Activated T-helper 2 cell treated with anti-CD3 and anti-CD28 coated beads, Interferon-gamma antibody, Interleukin-2, Interleukin-4, amounts not matched to agents 10 μg/mL and 5 μg/mL and 100 μg/mL, durations not matched to agents 14 hours and 24 hours and 36 hours (primary cell): ENCODE measurements at places on chromosomes 11 and 22.

DNA sequence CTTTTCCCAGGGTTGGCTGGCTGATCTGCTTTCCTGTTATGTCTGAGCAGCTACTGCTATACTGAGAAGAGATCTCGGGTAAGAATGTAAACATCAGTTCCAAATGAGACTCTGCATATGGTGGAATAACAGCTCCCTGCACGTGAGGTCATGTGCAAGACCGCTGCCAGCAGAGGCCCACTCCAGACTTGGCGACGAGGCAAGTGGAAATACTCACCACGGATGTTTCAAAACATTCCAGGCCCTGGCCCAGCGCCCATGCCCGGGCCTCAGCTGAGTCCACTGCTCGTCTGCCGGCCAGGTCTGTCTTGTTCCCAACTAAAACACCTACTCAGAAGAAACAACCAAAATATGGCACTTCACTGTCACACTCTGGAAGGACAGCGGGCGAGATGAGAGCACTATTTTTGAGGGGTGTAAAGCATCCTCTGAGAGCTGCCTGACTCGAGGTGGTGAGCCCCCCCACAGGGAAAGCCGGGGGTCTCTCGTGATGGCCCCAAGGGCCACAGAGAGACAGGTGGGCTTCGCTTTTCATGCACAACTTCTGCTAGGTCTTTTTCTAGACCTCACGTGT is 13.1 kb downstream of the IFT27 start:
- H3K4me3 ChIP-seq, result no peak overlapping the region
- peaks cover 2% of the 10 kb centered on the region for H3K36me3 ChIP-seq
- no peak overlapping the region for H3K27ac ChIP-seq
- H3K4me1 ChIP-seq, result no peaks in the 10 kb centered on the region
- DNase-seq, result no peak

DNA sequence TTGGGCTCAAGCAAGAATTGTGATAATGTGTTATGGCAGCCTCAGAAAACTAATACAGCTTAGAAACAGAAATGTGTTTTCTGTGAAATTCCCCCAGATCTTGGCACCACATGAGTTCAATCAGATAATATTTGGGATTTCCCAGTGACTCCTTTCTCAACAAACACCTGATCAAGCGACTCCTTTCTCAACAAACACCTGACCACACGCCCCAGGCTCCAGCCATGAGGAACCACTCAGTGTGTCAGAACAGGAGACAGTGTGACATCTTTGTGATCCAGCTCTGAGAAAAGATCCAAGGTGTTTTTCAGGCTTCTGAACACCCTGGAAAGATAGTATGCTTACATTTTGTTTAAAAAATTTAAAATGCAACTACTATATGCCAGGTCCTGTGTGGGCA is 1.9 kb upstream of the UVRAG start:
- no peaks in the 10 kb centered on the region for H3K36me3 ChIP-seq
- peaks cover 2% of the 10 kb centered on the region for H3K27me3 ChIP-seq
- H3K4me1 ChIP-seq, result peaks cover 13% of the 10 kb centered on the region
- H3K4me3 ChIP-seq, result no peak overlapping the region
- DNase-seq, result no peak

GRCh38 chr11:84430661-84431060 is 1144.5 kb upstream of the CCDC90B start:
- no peak overlapping the region for H3K4me3 ChIP-seq
- no peak overlapping the region for H3K27ac ChIP-seq
- H3K27me3 ChIP-seq, result no peaks in the 10 kb centered on the region
- no peaks in the 10 kb centered on the region for H3K36me3 ChIP-seq
- no peak for DNase-seq

GRCh38 chr22:21029486-21030025 is 2.8 kb downstream of the SLC7A4 start:
- H3K4me1 ChIP-seq, result peaks cover 10% of the 10 kb centered on the region
- no peaks in the 10 kb centered on the region for H3K36me3 ChIP-seq
- no peak overlapping the region for H3K27ac ChIP-seq
- DNase-seq, result no peak
- no peak overlapping the region for H3K4me3 ChIP-seq

DNA sequence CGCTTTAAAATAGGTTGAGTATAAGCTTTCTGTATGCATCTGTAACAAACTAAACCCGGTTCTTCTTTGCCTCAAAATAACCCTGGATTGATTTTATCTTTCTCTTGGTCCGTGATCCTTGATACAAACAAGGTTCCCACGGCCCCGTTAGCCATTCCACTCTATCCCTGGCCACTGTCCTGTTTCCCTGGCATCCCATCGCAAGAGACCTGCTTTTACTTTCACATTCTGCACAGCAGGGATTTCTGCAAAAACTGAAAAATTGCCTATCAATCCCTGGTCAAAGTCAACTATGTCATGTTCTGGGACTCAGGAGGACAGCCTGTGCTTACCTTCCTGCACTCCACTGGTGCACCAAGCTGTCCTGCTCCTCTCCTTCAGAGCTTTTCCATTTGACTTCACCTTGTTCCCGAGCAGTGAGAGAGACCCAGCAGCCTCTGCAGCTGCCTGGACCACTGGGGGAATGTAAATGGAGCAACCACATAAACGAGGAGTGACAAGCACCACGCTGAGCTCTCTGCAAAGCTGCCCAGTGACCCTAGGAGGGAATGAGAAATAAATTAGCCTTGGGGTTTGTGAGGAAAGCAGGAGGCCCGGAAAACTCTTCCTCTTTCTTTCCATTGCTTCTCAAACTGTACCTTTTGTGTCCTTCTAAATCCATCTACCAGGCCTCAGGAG is 175.9 kb downstream of the NTM start:
- H3K4me1 ChIP-seq, result no peaks in the 10 kb centered on the region
- H3K36me3 ChIP-seq, result no peaks in the 10 kb centered on the region
- H3K27me3 ChIP-seq, result no peaks in the 10 kb centered on the region
- no peak overlapping the region for H3K4me3 ChIP-seq

DNA sequence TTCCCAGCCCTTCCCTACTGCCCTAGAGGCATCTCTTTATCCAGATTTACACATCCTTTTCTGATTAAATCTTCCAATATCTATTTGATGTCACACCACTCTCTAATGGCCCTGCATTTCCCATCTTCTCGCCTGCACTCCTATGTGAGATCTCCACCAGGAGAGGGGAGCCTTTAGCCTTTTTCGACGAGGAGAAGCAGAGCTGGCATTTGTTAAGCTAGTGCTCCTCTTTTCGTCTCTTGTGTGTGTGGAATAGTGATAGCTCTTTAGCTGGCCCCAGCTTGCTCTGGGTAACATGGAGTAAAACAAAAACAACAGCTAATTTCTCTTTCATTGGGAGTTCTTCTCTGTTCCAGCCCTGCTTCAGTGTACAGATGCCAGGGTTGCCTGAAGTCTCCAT is 536.5 kb downstream of the NTM start:
- H3K4me3 ChIP-seq, result no peak overlapping the region
- no peak for DNase-seq
- no peaks in the 10 kb centered on the region for H3K4me1 ChIP-seq
- H3K36me3 ChIP-seq, result no peaks in the 10 kb centered on the region
- H3K27me3 ChIP-seq, result peaks cover 22% of the 10 kb centered on the region

DNA sequence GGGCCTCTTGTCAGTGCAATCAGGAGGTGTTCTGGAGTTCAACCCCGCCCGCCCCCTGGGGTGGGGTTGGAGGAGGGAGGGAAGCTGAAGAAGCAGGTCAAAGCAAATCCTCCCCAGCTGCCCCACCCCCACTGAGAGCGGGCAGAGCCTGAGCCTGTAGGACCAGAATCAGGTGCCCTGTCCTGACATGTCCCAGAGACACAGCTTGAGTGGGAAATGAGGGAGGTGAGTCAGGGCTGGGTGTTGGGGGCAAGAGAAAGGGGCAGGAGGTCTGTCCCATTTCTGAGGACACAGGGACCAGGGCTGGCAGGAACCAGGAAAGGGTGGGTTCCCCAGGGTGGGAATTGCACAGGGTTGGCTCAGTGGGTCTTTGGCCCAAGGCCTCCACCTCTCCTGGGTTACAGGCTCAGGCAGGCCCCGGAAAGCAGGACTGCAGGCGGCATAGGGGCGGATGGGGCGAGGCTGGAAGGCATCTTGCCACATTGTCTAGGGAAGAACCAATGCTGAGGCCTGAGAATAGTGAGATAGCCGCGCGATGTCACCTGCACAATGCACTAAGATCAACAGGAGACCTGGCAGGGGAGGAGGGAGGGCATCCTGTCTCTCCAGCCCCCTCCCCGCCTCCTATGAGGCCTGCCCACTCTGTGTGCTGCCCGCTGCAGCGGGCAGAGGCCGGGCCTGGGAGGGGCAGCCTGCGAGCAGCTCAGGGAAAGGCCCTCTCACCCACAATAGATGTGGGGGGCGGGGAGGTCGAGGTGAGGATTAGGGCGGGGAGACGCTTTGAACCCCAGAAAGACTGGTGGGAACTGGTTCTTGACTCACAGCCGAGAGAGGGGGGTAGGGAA is 32.4 kb downstream of the NECTIN1 start:
- no peak overlapping the region for H3K4me3 ChIP-seq
- H3K27me3 ChIP-seq, result no peaks in the 10 kb centered on the region
- DNase-seq, result no peak
- peaks cover 10% of the 10 kb centered on the region for H3K4me1 ChIP-seq

DNA sequence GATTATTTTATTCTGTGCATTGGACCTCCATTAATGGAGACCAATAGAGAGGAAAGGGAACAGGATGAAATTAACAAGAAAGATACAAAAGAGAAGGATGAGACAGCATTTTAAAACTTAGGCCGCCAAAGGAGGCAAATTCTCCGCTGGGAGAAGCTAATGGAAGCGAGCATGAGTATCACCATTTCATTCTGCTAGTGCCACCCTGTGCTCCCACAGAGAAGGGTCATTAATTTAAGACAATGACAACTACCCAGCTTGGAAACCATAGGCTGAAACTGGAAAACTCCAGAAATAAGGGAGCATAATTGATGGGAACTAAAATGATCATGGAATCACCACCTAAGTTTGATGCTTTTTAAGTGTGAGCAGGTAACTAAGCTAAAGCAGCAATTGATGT is 69.2 kb downstream of the SLC36A4 start:
- H3K4me3 ChIP-seq, result no peak overlapping the region
- H3K4me1 ChIP-seq, result no peaks in the 10 kb centered on the region

GRCh38 chr22:23410411-23410810 is 169.7 kb downstream of the IGLL1 start:
- H3K4me1 ChIP-seq, result no peaks in the 10 kb centered on the region
- H3K36me3 ChIP-seq, result no peaks in the 10 kb centered on the region
- no peak for DNase-seq
- no peak overlapping the region for H3K27ac ChIP-seq

DNA sequence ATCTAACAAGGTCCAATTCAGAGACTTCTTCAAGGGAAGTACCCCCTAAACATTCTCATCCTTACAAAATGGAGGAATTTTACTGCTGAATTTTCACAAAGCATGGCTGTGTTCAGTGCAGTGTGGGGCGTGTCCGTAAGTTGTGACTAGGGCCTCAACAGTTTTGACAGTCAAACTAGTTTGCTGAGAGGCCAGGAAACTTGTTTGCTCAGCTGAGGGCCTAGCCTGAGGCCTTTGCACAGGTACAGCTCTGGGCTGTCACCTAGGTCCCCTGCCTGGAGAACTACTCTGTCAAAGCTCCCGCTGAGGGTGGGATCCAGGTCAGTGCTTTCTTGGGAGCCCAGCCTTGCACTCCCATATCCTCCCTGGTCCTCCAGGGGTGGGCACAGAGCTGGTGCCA is 27.9 kb downstream of the TCP11L1 start:
- peaks cover 48% of the 10 kb centered on the region for H3K36me3 ChIP-seq
- peaks cover 30% of the 10 kb centered on the region for H3K4me1 ChIP-seq
- no peak overlapping the region for H3K27ac ChIP-seq
- H3K4me3 ChIP-seq, result no peak overlapping the region
- DNase-seq, result no peak

DNA sequence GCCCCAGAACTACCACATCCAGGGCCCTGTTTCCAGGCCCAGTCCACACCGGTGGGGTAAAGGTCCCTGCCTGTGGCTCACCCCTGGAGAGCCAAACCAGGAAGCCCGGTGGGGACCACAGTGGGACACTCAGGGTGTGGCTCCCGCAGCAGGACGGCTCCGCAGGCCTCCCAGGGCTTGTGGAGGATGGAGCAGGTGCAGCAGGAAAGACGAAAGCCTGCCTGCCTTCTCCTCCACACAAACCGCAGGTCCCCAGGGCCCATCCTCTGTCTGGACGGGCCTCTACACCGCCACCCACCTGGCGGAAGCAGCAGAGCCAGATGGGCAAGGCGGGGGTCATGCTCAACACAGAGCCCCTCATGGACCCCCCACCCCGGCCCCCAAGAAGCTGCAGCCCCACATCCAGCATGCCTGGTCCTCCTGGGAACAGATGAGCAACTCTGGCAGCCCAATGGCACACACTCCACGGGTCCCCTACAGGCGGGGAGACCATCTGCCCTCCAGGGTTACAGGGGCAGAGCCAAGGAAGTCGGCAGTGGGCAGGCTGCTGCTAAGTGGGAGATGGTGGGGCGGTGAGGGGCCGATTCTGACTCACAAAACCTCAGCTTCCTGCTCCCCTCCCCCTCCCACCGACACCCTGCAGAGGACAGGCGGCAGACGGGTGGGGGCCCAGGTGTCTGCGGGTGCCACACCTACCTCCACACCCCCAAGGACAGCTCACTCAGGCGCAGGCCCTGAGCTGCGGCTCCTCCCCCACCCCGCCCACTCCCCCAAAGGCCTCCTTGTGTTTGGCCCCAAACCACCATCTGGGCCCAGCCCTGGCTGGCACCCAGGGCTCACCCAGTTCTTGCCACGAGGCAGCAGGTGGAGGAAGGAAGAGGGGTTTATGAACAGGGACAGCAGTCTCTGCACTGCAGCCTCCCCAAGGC is 5.2 kb downstream of the SBF1 start:
- H3K27ac ChIP-seq, result peak overlapping the region; percentile 83
- no peaks in the 10 kb centered on the region for H3K27me3 ChIP-seq
- DNase-seq, result peak; percentile 95
- H3K4me3 ChIP-seq, result peak overlapping the region; percentile 55
- H3K36me3 ChIP-seq, result peaks cover 30% of the 10 kb centered on the region

DNA sequence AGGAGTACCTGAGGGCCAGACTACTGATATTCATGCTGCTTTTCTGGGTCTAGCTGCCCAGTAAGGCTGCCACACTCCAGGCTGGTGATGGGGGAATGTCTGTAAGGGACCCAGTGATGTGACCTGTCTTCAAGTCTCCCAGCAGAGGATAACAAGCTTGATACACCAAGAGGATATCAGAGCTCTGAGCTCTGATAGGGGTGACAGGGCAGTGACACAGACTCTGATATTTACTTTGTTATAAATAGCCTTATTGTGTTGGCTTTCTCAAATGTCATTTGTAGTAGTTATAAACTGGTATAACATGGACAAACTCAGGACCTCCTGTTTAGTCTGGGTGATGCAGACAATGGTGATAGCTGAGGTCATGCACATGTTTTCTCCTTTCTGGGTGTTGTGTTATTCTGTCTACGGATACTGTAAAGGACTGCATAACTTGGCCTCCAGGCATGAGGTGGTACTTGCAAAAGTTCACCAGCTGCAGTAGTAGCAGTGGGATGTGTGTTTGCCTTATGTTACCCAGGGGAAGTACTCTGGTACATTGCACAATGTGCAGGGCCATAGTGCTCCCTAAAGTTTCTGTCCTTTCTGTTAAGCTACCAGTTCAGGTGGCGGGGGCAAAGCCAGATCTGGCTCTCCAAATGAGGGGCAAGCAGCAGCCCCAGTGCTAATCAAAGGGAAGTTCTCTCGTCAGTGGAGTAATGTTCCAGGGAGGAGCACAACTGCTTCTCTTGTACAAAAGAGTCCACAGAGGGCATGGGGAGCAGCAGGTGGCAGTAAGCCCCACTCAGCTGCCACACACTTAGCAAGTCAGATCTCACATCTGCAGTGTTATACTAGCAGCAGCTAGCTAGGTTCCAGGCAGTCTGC is 812.2 kb downstream of the JRKL start:
- H3K4me3 ChIP-seq, result no peak overlapping the region
- H3K36me3 ChIP-seq, result no peaks in the 10 kb centered on the region
- H3K27ac ChIP-seq, result no peak overlapping the region
- no peak for DNase-seq

- no peak overlapping the region for H3K27ac ChIP-seq
- H3K4me1 ChIP-seq, result no peaks in the 10 kb centered on the region
- H3K4me3 ChIP-seq, result no peak overlapping the region
- no peaks in the 10 kb centered on the region for H3K36me3 ChIP-seq
Observed at GRCh38 chr11:124493016-124493655, 47.6 kb upstream of the OR8B8 start.
